ENCODE measurements at places on chromosomes 2 and 18.
A peak's percentile ranks its signal among the peaks of the same experiment; 100 is the strongest.

GRCh38 chr2:8061219-8061618 is 620.6 kb upstream of the ID2 start:
- no peak for DNase-seq

GRCh38 chr2:221649051-221649775 is 77.1 kb upstream of the EPHA4 start:
- no peak for DNase-seq

- no peak for DNase-seq
These were observed 1.3 kb downstream of the ADCYAP1 start for GRCh38 chr18:905948-906415.

DNA sequence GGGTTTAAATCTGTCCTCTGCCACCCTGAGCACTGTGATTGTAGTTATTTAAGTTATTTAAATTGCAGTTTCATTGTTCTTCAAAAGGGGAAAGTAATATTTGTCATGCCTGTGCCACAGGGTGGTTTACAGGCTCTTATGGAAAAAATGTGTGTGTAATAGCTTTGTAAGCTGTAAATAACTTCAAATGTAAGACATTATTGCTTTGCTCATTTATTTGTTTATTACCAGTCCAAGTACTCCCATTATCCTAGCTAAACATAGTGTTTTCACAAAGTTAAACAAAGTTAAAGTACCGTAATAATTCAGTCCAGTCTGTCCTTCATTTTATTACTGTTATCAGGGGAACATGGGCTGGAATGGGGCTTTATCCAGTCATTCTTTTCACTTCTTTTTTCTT is 43.4 kb upstream of the IGFBP2 start:
- DNase-seq: no peak

DNA sequence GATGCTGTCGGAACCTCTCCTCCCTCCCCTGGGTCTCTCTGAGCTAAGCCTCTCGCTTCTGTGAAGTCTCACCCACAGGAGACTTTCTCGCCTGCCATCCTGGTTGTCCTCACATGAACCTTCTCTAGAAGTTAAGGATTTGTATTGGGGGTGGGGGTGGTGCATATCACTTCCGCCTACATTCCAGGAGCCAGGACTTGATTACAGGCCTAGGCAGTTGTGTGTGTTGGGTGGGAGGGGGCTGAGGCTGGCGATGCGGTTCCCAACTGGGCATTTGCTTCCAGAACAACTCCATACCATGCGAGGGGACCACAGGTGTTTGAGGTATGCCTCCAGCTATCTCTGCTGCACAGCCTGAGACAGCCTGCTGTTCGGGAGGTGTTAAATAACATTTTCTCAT is 56.8 kb upstream of the MGAT4A start:
- DNase-seq: no peak

DNA sequence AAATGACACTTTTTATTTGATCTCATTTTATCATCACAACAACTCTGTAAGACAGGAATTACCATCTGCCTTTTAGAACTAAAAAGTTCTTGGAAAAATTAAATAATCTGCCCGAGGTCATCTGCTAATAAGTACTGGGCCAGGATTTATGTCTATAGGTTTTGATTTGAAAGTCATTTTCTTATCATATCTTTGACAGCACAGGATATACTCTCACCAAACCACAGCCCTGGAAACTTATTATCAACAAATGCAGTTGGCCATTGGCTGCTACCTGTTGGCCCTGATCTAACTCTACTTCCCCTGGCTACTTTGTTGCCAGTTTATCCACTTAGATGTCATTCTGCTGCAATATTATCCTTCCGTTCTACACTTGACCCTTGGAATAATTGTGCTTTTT is 354.6 kb downstream of the RAD51AP2 start:
- DNase-seq: no peak

DNA sequence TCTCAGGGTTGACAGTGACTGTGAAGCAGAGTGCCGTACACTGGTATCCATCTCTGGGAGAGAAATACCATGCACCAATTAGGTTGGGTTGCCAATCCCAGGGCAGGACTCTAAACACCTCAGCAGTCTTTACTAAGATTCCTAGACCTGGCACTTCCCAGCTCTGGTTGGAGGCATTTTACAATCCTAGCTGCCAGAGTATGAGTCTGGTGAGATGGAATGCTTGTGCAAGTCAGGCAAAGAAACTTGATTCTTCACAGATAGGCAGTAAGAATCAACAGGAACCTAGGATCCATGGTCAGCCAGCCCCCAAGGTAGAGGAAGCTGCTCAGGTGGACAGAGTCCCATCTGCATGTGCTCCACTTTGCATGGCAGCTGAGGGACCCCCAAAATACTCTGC is 6.0 kb upstream of the UGT1A5 start:
- DNase-seq: no peak

DNA sequence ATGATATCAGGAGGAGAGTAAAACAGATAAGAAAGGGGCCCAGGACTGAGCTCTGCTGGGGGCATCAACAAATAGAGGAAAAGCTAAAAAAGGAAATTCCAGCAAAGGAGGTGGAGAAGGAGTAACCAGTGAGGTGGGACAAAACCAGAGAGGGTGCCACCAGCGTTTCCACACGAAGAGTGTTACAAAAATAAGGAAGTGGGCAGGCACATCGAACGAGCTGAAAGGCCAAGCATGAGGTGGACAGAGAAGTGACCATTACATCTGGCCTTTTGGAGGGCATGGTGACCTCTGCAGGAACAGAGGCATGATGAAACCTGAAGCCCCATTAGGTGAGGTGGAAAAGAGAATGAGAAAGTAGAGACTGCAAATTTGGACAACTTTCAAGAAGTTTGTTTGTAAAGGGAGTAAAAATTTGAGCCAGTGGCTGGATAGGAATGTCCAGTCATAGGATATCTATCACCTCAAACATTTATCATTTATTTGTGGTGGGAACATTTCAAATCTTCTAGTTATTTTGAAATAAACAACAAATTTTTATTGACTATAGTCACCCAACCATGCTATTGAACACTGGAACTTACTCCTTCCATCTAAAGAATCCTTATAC is 18.4 kb upstream of the VIT start:
- DNase-seq: no peak

DNA sequence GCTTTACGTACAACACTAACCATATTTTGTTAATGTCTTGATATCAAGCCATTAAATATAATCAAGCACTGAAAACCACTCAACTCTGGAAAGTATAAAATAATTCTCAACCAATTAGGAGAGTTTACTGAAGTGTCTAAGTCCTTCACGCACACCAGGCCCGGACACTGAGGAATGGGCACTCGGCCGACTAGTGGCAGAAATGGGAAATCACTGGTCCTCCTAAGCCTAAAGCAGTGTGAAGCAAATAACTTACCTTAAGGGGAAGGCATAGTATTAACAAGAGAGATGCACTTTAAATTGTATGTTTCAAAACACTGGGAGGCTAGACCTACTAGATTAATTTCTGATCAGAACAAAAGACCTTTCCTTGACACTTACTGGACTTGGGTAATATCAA is 45.7 kb downstream of the FAM210A start:
- peak; percentile 11 for DNase-seq

DNA sequence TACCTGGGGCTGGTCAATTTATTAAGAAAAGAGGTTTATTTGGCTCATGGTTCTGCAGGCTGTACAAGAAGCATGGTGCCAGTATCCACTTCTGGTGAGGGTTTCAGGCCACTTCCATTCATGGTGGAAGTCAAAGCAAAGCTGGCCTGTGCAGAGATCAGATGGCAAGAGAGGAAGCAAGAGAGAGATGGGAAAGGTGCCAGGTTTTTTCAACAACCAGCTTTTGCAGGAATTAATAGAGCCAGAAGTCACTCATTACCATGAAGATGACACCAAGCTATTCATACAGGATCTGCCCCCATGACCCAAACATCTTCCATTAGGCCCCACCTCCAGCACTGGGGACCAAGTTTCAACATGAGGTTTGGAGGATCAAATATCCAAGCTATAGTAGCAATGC is 56.8 kb upstream of the ST3GAL5 start:
- no peak for DNase-seq

- DNase-seq: no peak
These were observed 65.9 kb downstream of the CDH20 start for GRCh38 chr18:61398961-61399705.

DNA sequence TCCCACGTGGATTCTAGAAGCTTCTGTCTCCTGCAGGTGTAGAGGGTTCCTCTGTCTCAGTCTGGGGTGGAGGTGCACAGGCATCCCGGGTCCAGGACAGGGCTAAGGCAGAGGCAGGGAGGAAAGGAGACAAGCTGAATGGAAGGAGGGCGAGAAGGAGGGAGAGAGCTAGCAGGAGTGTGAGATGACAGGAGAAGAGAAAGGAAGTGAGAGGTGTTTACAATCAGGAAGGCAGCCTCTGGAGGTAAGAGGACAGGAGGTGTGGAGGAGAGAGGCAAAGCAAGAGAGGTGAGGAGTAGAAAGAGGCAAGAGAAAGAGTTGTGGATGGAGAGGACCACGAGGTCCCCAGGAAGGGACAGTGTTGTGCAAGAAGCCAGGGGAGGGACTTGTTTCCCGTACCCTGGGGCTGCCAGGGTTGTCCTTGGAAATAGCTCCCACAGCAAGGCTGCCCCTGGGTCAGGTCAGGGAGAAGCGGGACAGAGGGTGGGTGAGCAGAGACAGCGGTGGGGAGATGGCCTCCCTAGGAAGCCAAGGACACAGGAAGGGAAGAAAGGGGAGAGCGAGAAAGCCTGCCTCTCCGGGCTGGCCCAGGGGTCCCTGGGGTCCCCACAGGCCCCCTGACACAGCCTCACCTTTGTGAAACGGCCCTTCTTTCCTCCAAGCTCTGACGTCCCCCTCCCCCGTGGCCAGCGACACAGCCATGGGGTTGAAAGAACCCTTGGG is 136.9 kb downstream of the CYP26B1 start:
- no peak for DNase-seq

GRCh38 chr18:77071711-77072292 is 60.8 kb downstream of the MBP start:
- peak; percentile 72 for DNase-seq

GRCh38 chr2:8306530-8307351 is 375.1 kb upstream of the ID2 start:
- no peak for DNase-seq

- DNase-seq: no peak
These were observed 33.9 kb downstream of the INO80C start for GRCh38 chr18:35463827-35464226.

GRCh38 chr18:77737405-77737804 is 487.8 kb downstream of the GALR1 start:
- no peak for DNase-seq

DNA sequence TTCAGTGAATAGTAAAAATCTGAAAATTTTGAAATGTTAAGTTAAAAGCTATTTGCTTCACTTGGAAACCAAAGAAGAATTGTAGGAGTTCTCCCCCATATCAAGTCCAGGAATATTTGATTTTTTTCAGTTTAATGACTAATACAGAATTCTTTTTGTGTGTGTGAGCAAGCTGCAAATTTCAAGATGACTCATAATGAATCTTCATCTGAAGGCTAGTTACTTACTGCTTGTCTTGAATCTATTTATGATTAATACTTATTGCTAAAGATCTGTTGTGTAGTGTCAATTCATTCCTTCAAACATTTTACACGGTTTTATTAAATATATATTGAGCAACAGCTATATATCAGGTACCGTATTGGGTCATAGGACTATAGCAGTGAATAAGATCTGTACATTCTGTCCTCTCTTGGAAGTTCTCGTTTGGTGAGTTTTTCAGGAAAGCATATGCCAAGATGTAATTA is 47.8 kb upstream of the CAVIN2 start:
- DNase-seq: peak; percentile 35

- DNase-seq: no peak
These were observed 99.0 kb downstream of the PLEKHM3 start for GRCh38 chr2:207926133-207926988.

DNA sequence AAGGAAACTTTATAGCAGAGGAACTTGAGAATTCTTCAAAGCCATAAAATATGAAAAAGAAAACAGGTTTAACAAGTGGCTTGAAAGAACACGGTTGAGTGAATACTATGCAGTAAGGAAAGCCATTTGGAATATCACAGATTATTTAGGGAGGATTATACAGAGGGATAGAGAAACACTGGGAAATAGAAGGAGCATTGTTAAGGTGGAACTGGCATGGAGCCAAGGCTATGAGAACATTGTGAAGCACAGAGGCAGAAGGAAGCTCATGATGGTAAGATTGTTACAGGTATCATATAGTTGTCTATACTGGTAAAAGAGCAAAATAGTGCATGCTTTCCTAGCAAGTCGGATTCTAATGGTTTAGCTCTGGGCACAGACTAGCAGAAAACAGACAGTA is 87.1 kb downstream of the SS18 start:
- no peak for DNase-seq

- DNase-seq: no peak
These were observed 223.5 kb downstream of the UBE2E3 start for GRCh38 chr2:181203916-181204315.

GRCh38 chr2:39855856-39856255 is 76.8 kb upstream of the THUMPD2 start:
- DNase-seq: no peak

DNA sequence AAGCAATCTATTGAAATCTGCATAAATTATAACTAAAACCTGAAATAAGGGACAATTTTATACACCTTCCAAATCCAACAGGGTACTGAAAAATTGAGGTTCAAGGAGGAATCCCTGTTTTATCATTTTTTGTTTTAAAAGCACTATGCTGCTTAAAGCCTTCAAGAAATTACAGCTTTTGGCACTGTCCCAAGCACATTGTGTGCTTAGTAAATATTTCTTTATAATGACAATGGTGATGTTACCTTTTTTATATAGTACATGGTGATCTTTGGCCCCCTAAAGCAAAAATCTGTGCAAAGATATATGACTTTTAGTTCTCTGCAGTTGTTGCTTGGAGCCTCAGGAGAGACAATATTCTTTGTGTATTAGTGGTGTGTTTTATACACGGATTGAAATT is 71.6 kb upstream of the EFEMP1 start:
- DNase-seq: no peak

DNA sequence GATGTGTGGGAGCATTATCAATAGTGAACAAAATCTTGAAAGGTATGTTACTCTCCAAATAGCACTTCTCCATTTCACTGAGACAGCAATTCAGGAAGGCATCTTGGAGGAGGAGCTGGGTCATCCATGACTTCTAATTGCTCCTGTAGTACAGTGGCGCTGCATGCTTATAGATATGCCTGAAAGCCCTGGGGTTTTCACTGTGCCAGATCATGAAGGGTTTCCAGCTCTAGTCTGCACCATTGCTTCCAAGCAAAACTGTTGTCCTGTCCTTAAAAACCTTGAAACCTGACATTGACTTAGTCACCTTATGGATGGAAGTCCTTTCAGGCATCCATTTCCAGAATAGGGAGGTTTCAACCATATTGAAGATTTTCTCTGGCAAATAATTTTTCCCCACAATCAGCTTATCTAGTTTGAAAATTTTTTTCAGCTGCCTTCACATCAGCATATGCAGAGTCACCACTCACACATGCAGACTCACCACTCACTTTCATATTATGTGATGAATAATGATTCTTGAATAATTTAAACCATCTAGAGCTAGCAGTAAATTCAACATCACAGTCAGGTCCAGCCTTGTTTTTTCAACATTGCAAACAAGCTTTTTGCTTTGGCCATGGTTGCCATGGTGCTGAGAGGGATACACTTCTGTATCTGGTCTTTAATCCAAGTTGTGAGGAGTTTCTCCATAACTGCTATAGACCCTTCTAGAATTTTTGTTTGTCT is 297.1 kb downstream of the CLIP4 start:
- DNase-seq: no peak
